NCI-H1417 treated with DMSO at 0.1 percent for 48 hours (cell line): ENCODE measurements at places on chromosomes 7 and 10.
A peak's percentile ranks its signal among the peaks of the same experiment; 100 is the strongest.

- DNase-seq, result no peak
Observed at GRCh38 chr7:46229409-46229808, 308.3 kb upstream of the IGFBP3 start.

GRCh38 chr10:29050081-29050480 lies 238.8 kb upstream of the LYZL1 start:
- DNase-seq, result no peak

DNA sequence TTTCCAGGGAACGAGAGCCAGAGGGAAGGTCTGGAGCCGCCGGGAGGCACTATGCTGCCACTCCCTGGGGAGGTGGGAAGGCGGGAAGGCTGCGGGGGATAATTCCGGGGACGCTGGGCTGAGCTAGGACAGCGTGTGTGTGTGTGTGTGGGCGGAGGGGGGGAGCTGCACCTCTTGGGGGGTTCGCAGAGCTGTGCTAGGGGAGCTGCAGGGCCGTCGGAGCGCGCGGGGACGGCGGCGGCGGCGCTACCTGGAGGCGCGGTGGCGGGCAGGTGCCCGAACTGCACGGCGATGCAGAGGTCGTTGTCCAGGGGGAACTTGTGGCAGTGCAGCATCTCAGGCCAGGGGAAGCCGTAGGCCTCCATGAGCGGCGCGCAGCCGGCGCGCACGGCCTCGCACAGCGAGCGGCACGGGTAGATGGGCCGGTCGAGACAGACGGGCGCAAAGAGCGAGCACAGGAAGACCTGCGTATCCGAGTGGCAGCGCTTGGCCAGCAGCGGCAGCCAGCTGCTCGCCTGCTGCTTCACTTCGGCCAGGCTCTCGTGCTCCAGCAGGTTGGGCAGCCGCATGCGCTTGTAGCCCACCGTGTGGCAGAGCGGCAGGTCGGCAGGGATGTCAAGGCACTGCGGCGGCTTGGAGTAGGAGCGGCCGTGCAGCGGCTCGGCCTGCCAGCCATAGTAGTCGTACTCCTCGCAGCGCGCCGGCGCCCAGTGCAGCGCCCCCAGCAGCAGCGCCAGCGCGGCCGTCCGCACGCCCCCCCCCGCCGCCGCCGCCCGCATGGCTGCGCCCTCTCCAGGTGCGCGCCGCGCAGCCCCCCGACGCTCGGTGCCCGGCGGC lies 526 bp downstream of the SFRP5 start:
- no peak for DNase-seq

- DNase-seq, result no peak
Observed at GRCh38 chr10:43126759-43127424, 11.4 kb upstream of the CSGALNACT2 start.

- no peak for DNase-seq
Observed at GRCh38 chr7:44772867-44773266, 23.6 kb upstream of the PPIA start.

GRCh38 chr7:22586786-22587140 lies 86.8 kb upstream of the STEAP1B start:
- DNase-seq, result no peak

- no peak for DNase-seq
Observed at GRCh38 chr10:131824371-131825149, 76.2 kb upstream of the PPP2R2D start.

DNA sequence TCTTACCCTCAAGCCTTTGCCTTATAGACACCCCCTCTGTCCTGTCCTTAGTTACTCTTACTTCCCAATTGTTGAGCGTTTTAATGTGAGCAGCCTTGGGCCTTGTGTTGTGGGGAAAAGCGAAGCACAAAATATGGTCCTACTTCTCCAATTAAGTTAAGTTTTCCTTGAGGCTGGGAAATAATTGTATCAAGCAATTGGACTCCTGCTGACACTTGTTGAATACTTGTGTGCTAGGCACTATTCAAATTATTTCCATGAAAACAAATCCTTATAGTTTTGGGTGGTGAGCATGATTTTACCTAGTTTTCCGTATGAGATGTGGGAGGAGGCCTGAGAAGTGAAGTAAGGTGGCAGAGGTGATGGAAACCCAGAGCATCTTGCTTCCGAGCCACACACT lies 5.4 kb upstream of the ZNF783 start:
- no peak for DNase-seq

DNA sequence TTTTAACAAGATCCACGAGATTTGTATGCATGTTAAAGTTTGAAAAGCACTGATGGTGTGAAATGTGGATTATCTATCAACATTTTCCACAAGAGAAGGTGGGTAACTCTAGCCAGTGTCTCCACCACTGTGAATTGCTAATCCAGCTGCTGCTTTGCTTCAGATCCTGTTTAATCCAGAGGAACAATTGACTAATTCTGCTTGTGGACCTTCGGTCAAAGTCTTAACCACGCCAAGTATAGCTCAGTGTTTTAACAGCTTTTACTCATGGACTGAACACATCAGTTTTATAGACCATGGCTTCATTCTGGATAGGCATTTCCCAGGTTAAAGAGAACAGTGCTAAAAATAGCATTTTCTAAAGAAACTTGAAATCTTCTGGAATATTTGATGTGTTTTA lies 23.5 kb downstream of the ADK start:
- DNase-seq, result no peak

DNA sequence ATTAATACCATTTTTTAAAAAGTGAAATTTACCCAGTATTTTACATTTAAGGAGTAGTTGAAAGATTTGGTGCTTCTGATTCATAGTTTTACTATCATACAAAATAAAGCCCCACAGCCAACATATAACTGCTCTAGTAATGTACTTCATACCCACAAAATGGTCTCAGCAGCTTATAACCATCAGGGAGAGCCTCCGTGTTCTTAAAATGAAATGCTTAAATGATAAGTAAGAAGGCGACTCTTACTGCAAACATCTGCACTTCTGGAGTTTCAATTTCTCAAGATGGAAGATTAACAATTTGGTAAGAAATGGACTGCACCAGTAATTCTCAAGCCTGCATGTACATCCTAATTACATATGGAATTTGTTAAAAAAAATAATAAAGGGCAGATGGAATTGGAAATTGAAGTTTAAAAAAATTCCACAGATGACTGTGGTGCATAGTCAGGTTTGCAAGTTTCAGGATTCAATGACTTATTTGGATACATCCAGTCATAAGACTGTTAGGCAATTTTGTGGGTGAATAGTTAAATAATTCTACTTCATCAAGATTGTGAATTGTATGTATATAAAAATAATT lies 461.0 kb downstream of the KIF20B start:
- DNase-seq, result no peak

DNA sequence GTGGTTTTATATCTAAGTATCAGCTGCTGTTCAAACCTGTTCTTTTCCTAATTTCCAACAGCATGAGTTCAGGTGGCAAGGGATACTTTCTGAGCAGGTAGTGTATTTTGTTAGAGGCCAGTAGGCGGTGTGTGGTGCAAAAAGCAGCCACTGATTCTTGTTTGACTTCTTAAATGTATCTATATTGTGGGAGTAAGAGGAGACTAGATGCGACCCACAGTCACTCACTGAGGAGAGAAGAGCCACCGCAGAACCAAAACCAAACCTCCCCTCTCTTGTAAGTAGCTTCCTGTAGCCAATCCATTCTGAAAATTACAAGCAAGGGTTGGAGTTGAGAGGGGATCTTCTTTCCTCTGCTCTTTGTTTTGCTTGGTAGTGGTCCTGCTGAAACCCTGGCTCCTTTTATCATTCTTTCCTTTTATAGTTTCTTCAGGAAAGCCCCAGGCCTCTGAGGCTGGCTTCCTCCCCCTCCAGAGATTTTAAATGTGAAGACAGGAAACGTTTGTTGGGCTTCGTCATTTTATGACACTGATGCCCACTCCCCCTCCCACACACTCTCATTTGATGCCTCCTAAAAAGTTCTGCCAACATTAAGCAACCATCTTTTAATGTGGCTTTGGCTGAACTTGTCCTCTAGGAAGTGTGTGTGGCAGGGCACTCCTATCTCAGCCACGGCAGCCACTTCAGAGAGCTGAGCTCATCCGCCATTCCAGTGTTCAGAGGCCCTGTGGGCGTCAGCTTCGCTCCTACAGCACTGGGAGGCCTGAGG lies 566.0 kb downstream of the SUGCT start:
- no peak for DNase-seq

DNA sequence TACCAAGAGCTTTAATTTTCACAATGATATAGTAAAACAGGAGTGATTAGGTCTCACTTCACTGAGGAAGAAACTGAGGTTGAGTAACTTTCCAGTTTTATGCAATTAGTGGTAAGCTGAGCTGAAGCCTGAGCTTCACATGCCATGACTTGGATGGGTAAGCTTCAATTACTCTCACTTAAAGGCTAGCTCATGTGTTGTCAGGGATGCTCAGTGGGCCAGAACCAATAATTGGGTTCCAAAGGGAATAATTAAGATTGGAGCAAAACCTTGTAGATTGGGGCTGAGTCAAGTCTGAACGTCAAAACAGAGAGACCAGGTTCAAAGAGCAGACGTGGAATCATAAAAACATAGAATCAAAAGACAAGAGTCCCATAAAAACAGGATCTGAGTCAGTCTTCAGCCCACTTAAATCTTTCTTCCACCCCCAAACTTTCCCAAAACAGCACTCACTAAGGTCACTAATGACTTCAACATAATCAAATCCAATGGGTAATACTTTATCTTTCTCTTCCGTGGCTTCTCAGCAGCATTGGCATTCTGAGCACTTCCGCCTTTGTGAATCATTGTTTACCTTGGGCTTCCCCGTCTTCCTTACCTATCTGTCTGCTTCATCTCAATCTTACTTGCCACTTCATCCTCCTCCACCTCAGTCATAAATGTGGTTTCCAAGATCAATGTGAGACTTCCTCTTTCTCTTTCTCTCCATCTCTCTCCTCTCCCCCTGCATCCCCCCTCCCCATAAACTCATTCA lies 23.0 kb upstream of the EGFR start:
- DNase-seq, result no peak

GRCh38 chr7:95246831-95247370 lies 77.4 kb downstream of the PON1 start:
- peak; percentile 93 for DNase-seq

GRCh38 chr7:23963461-23964165 lies 253.6 kb downstream of the STK31 start:
- DNase-seq, result no peak
